ENCODE measurements at places on chromosomes 2 and 18. TPM values are rescaled to one million over a fixed set of nuclear protein-coding genes. Genes with fewer than 3 reads are reported as not detected.

The TSPYL6 gene
- not detected for polyA plus RNA-seq

The SCG2 gene
- 0.89 TPM for polyA plus RNA-seq

The TDRD15 gene
- polyA plus RNA-seq: not detected

The KLHL41 gene
- not detected for polyA plus RNA-seq

The COL6A3 gene
- not detected for polyA plus RNA-seq

The NDUFAF7 gene
- polyA plus RNA-seq: 9.9 TPM

The SLC19A3 gene
- polyA plus RNA-seq: not detected

The FAM124B gene
- polyA plus RNA-seq: 0.20 TPM

The GPR155 gene
- 1.9 TPM for polyA plus RNA-seq

The DYTN gene
- polyA plus RNA-seq: not detected

The ACMSD gene
- polyA plus RNA-seq: not detected

The DIPK1C gene
- polyA plus RNA-seq: not detected

The PELI1 gene
- polyA plus RNA-seq: 19.6 TPM

The DHRS9 gene
- polyA plus RNA-seq: not detected

The TTR gene
- not detected for polyA plus RNA-seq
